ENCODE measurements at places on chromosomes 7 and 10.

DNA sequence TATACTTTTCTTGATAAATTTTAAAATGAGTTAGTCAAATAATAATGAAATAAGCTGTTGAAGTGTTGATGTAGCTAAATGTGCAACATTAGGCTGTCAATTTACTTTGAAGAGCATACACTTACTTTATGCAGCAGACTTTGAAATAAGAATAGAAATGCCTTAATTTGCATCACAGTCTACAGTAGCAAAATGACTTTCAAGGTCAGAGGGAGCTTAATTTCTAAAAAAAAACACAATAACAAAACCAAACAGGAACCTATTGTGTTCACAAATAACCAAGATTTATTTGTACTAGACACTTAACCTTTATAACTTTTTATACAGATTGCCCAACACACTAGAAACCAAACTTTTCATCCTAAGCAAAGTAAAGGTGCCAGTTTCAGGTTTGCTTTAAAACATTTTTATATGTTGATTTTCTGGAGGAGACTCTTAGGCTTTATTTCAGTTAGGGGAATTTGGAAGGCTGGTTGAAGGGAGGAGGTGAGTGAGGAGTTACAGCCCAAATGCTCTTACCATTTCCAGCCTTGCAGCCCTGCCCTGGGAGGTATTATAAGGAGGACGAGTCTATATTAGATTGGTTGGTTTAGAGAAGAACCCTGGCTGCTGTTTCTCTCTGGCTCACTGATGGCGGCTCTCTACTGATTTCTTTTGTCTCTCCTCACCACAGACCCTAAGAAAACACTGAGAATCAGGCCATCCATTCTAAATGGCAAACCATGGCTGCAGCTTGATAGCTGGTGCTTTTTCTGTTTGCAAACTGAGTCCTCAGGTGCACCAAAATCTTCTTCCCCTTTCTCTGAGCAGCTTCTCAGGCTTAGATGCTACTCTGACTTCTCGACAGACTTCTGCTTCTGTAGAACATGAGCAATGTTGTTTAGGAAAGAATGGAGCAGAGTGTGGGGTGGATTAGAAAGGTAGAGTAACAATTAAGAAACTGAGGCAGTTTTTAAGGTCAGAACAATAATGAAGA is 55.2 kb upstream of the RPA3 start:
- DNase-seq, result no peak

DNA sequence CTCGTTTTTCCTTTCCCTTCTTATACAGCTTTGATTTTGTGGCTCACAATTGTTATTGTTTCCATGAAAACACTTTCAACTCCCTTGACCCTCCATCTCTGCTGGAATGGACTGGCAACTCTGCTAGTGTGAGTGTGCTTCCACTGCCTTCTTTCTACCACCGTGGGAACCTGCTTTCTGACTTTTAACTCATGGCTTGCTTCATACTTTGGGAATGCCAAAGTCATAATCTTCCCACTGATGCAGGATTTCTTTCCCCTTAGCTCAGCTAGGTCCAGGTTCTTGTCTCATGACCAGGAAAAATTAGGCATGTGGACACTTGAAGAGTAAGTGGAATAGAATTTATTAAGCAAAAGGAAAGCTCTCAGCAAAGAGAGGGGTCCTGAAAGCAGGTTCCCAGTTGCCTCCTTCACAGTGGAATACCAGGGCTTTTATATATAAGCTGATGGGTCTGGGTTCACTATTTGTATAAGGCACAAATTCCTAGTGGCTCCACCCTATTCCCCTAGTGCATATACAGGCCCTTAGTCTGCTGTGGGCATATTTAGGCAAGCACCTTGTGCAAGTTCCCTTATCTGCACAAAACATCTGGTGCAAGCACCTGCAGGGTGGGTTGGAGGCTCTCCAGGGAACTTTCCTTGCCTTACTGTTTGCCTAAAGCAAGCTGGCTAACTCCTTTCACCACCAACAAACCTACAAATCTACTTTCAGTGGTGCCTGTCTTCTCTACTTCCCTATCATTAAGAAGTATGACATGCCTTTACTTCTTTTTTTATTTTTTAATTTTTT is 119.5 kb downstream of the CFAP58 start:
- no peak for DNase-seq

GRCh38 chr7:116980354-116980753 is 27.1 kb downstream of the ST7 start:
- no peak for DNase-seq

- DNase-seq, result no peak
Measured at GRCh38 chr10:30637881-30638467, 8.4 kb upstream of the LYZL2 start.

DNA sequence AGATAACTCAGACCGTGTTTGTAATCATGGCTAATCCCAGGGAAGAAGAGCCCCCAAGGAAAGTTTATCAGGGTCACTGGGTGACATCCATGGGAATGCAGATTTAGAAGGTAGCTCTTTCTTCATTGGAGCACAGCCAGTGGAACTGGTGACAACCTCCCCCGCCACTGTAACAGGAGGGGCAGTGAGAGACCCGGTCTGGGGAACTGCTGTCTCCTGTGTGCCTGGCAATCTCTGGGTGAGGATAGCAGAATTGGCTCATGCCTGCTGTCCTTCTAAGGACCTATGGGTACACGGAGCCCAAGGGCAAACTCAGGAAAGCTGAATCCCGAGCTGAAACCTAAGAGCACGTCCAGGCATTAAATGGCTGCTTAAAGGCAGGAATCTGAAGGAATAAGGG is 341.6 kb downstream of the ABCA13 start:
- DNase-seq, result no peak

DNA sequence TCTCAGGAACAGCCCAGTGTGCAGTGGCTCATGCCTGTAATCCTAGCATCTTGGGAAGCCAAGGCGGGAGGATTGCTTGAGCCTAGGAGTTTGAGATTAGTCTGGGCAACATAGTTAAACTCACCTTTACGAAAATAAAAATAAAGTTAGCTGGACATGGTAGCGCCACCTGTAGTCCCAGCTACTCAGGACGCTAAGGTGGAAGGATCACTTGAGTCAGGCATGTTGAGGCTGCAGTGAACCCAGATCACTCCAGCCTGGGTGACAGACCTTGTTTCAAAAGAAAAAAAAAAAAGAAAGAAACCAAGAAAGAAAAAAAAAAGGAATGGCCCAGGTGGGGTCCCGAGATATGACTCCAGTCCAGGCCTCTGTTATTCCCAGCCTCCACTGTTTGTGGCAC is 96.6 kb downstream of the SLC25A13 start:
- no peak for DNase-seq

- DNase-seq, result no peak
Measured at GRCh38 chr10:88949912-88950837, 2.4 kb downstream of the ACTA2 start.

DNA sequence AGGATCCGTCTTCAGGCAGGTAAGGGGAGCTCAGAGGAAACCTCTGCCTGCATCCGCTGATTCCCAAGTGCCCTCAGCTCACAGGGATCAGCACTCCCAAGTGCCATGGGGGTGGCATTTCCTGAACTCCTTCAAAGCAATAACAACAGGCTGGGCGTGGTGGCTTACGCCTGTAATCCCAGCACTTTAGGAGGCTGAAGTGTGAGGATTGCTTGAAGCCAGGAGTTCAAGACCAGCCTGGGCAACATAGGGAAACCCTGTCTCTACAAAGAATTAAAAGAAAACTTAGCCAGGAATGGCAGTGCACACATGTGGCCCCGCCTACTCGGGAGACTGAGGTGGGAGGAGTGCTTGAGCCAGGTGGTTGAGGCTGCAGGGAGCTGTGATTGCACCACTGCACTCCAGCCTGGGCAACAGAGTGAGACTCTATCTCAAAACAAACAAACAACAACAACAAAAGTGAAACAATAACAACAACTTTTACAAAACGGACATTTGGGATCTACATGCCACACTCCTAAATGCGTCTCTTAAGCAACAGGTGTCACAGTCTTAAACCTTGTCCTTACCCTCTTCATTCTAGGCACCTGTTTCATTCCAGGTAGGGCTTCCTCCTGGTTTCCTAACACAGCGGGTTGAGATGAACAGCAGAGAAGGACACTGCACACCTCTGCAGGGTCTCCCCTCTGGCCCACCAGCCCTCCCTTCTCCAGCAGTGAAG is 73.8 kb downstream of the PAXIP1 start:
- DNase-seq, result no peak

- no peak for DNase-seq
Measured at GRCh38 chr7:105909742-105910141, 33.3 kb upstream of the ATXN7L1 start.

DNA sequence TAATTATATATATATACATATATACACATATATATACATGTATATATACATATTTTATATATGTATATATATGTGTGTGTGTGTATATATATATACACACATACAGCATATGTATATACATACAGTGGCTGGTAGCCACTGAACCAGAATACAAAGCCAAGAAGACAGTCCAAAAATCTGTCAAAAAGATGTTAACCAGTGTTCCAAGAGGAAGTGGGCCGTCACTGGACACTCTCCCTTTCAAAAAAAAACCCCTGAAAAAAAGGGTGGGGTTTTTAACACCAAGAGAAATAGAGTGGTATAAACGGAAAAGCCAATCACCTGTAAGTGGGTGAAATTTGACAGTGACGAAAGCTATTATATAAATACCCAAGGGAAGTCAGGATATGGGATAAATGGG is 31.1 kb upstream of the C1GALT1 start:
- DNase-seq, result no peak

- no peak for DNase-seq
Measured at GRCh38 chr7:80263821-80264220, 129.2 kb downstream of the GNAI1 start.

DNA sequence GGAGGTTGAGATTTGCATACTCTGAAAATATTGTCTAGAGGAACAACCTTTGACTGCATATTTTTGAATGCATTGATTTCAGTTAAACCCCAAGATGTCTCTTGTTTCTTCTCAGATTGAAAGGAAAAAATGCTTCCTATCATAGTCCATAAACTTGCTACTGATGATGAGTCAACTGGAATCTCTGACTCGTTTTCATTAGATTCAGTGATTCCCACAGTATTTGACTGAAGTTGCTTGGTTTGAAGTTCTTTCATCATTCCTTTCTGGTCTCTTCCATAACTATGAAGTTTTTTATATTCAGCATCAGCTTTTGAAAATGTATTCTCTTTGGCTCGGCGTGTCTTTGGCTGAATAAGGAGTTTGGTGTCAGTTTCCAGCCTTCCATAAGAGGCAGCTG is 10.7 kb downstream of the PEX1 start:
- no peak for DNase-seq

DNA sequence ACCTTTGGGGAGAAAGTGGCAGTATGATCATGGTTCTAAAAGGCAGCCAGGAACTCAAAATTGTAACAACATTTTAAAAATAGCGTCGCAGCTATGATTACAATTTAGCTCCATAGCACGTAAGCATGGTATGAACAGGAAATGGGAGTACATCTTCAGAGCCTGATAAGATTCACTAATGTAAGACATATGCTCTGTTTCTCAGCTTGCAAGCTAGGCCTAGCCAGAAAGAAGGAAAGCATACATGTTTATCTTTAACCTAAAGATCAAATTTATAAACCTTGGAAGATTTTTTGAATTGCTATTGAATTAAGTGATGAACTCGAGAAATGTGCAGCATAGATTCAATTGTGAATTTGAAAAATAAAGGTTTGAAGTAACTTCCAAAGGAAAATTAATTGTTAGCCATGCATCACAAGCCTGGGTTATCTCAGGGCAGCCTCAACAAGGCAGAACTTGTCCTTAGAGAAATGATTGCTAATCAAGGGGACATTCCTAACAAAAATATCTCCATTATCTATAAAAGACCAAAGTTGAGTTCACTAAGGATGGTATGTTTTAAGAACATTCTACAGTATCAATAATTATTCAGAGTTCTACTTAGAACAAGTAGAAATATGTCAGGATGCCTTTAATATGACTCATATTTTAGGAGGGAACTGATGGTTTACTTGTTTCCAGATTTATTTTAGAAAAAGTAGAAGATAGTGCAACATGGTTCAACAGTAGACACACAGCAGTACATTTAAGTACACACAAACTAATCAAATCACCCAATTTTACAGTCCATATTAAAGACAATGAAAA is 38.8 kb upstream of the SEPTIN7 start:
- DNase-seq, result no peak

DNA sequence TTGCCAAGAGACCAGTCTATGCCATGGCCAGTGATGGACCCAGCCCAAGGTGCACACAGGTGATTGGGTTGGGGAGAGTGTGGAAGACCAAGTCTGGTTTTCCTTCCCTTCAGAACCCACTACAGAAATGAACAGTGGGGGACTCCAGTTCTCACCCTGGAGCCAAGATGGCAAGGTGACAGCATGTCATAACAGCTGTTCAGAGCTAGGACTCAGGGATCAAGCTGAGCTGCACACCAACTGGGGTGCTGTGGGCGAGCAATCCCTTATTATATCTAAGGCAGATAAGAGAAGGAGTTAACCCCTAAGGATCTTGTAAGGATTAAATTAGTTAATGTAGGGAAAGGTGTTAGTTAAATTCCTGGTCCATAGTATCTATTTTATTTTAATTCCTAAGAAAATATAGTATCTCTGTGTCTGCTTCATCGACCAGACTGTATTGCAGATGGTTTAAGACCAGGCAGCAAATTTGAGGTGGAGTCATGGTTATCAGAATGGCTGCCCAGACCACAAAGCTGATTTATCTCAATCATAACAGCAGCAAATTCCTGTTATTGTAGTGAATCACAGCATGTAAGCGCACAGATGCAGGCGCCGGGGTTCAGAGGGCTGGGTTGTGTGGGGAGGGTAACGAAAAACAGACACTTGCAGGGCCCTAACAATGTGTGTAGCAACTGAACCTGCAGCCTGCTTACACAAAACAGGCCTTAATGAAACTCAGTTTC is 208.7 kb upstream of the ZNF32 start:
- no peak for DNase-seq

DNA sequence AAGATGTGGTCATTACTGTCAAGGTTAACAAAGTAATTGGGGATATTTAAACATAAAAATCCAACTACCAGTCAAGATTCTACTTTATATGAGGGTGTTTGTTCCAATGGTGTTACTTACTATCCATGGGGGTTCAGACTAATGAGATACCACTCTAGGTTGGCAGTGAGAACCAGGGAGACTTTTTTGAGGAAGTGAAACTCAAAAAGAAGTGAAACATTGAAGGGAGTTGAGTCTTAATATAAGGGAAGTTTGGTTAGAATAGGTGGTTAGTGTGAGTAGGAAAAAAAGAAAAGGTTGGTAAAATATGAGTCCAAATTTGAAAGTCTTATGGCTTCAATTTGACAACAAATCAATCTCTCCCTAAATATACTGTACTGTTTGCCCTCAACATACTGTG is 123.6 kb upstream of the ANK3 start:
- DNase-seq, result no peak

DNA sequence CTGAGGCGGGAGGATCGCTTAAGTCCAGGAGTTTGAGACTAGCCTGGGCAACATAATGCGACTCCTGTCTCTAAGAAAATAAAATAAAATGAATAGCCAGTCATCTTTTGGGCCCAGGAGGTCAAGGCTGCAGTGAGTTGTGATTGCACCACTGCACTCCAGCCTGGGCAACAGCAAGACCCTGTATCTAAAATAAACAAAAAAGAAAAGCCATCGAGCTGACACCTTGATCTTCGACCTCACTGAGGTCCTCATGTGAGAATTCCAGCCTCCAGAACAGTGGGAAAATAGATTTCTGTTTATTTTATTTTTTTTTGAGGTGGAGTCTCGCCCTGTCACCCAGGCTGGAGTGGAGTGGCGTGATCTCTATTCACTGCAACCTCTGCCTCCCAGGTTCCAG is 301.5 kb upstream of the GALNT17 start:
- no peak for DNase-seq

- DNase-seq, result no peak
Measured at GRCh38 chr7:18901982-18902421, 215.4 kb downstream of the TWIST1 start.

- DNase-seq, result no peak
Measured at GRCh38 chr10:73950155-73950948, 39.4 kb downstream of the PLAU start.

Measured in activated CD4-positive, alpha-beta T cell treated with anti-CD3 and anti-CD28 coated beads, Interleukin-2, amount 50 U/mL, for 24 hours (primary cell).